ENCODE measurements at places on chromosomes 7 and 10. TPM values are rescaled to one million over a fixed set of nuclear protein-coding genes. Genes with fewer than 3 reads are reported as not detected.

Gene SPDYE2B
- total RNA-seq = not detected

Gene DDX50
- 35.1 TPM for total RNA-seq

Gene SPDYE5
- total RNA-seq = not detected

Gene VOPP1
- 46.5 TPM for total RNA-seq

Gene C7orf33
- total RNA-seq = not detected

Gene FRMD4A
- 9.9 TPM for total RNA-seq

Gene PRKAR2B
- 23.1 TPM for total RNA-seq

Gene PMPCB
- 146 TPM for total RNA-seq

Gene SFTPA2
- not detected for total RNA-seq

Gene LMOD2
- total RNA-seq = not detected

Gene ZNF853
- total RNA-seq = 0.35 TPM

Gene PHKG1
- 1.9 TPM for total RNA-seq

DNA sequence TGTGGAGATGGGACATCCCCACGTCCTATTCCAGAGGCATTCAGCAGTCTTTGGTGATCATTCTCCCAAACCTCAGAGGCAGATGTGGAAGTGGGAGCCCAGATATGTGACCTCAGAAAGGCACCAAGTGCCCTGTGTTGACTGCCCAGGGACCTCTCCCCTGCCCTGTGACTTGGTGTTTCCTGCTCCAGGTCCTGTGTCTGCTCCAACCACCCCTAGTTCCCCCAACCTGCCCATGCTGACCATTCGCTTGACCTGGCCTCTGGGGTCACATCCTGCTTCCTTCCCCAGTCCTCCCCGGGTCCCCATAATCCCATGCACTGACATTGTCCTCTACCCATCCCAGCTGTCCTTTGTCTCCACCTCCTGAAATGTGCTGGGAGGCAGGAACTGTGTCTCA, 7.6 kb downstream of the CYP26A1 start:
- no peak for DNase-seq

DNA sequence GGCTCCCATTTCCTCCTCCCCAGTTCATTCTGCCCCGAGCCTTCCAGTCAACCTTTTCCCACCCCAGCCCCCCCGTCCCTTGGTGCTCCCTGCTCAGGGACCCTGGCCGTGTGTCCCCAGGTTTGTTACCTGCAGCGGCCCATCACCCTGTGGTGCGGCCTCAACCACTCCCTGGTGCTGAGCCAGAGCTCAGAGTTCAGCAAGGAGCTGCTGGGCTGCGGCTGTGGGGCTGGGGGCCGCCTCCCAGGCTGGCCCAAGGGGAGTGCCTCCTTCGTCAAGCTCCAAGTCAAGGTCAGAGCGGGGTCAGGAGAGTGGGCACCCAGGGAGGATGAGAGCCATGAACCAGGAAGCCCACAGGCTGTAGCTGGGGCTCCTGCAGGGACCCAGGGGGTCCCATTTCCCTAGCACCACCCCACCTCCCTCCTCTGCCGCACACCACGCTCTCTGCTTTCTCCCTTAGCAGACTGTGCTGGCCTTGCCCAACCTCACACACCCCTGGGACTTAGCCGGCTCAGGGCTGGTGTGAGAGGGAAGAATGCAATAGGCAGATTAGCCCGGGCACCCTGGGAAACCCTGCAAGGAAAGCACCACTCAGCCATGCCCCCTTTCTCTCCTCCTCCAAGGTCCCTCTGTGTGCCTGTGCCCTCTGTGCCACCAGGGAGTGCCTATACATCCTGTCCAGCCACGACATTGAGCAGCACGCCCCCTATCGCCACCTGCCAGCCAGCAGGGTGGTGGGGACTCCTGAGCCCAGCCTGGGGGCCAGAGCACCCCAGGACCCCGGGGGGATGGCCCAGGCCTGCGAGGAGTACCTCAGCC, 2.0 kb upstream of the PCOLCE start:
- DNase-seq = peak; percentile 37

DNA sequence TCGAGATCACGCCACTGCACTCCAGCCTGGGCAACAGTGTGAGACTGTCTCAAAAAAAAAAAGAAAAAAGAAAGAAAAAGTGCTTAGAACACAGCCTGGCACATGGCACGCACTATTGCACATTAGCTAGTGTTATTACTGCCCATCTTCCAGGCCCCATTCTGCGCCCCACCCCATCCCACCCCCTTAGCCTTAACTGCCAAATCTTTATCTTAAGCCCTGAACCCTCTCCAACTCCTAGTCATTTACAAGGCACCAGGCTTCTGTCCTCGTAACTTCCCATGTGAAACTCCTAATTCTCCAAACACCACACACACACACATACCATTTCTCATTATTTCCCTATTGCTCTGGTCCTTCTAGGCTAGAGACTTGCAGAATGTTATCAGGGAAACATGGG, 4.8 kb downstream of the FRAT2 start:
- DNase-seq = no peak

- DNase-seq = no peak
Measured at GRCh38 chr10:132376394-132376851, 20.6 kb upstream of the PWWP2B start.

GRCh38 chr10:27889518-27889917, 109.4 kb downstream of the ODAD2 start:
- no peak for DNase-seq

GRCh38 chr7:4098169-4098568, 583.9 kb upstream of the FOXK1 start:
- no peak for DNase-seq

- DNase-seq = peak; percentile 10
Measured at GRCh38 chr7:97381815-97382554, 264.5 kb downstream of the SDHAF3 start.

- DNase-seq = no peak
Measured at GRCh38 chr10:22319980-22320558, 830 bp upstream of the BMI1 start.

GRCh38 chr7:157587805-157588560, 251.2 kb downstream of the DNAJB6 start:
- DNase-seq = no peak

GRCh38 chr10:48684792-48685623, at the start of gene WDFY4:
Gene WDFY4 (plus strand): TSS chr10:48684873. CDS start chr10:48709733, 24,860 bp downstream.
- DNase-seq = no peak

- no peak for DNase-seq
Measured at GRCh38 chr10:131889755-131890154, 11.1 kb upstream of the PPP2R2D start.

DNA sequence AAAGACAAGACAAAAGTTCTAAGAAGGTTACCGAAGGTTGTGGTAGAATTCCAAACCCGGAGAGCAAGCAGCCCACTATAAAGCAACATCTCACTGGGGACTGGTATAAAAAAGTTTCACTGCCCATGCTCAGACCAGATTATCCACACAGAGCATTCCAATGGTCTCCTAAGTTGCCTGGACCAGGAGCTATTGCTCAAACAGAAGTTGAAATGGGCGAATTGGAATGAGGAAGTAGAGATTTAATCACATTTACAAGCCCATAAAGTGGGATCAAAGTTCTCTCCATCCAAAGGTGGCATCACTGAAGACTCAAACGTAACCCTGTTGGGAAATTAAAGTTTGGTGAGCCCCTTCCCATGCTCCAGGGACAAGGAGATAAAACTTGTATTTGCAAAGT, 19.8 kb downstream of the OR2F1 start:
- DNase-seq = no peak

DNA sequence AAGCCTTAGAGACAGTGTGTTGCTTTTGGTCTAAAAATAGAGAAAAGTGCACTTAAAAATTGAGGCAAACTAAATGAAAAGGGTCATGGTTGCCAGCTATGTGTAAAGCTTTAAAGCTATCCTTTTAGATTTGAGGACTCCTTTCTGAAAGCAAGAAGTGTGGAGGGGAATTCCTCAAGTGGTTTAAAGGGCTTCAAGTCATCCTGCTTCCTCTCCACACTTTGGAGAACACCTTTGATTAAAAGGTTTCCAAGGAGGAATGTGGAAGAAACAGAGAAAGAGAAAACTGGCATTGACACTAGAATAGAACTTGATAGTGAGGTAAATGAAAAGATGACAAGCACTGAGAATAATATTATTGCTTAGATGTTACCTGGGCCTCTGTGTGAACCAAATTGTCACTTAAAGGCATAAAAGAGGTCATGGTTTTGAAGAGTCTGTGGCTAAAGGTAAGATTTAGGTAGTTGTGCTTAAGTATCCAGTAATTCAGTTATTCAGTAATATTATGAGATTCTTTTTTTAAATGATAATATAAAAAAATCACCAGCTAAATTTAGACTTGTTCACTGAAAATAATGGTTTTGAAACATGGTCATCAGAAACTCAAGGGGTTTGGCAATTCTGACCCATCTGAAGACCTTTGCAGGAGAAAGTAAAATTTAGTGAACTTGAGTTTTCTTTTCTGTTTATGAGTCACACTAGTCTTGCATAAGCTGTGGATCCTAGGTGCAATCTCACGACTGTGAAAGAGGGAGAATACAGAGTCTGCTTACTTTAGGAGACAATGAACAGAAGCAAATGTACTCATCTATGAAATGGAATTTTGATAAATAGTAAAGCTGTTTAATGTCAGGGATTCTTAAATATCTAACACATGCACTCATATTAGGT, 466.0 kb downstream of the KIF20B start:
- DNase-seq = no peak

- no peak for DNase-seq
Measured at GRCh38 chr7:123190109-123190831, 9.5 kb downstream of the SLC13A1 start.

DNA sequence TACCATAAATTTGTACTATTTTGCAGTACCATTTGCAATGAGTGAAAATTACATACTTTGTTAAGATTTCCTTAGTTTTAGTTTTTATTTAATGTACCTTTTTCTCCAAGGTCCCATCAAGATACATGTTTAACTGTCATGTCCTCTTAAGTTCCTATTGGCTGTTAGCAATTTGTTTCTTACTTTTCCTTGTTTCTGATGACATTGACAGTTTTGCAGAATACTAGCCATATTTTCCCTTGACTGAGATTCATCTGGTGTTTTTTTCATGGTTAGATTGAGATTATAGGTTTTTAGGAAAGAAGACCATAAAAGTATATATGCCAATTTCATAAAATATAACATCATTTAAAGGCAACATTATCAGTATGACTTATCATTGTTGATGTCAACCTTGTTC, 376.8 kb upstream of the STEAP1 start:
- DNase-seq = no peak

DNA sequence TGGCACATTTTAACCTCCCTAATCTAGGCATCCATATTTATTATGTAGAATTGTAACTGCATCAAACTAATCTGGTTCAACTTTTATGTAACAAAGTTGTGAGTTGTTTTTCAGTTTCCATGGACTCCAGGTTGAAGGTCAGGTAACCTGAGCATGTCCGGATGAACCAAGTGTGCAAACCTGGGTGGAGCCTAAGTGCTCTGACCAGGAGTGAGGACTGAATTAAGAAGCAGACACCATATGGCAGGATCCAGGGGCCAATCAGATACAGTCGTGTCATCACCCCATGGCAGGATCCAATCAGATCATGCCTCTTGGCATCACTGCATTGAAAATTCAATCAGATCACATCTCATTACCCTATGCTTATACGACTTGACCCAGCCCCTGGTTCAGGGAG, 41.2 kb upstream of the PHYHIPL start:
- DNase-seq = no peak

DNA sequence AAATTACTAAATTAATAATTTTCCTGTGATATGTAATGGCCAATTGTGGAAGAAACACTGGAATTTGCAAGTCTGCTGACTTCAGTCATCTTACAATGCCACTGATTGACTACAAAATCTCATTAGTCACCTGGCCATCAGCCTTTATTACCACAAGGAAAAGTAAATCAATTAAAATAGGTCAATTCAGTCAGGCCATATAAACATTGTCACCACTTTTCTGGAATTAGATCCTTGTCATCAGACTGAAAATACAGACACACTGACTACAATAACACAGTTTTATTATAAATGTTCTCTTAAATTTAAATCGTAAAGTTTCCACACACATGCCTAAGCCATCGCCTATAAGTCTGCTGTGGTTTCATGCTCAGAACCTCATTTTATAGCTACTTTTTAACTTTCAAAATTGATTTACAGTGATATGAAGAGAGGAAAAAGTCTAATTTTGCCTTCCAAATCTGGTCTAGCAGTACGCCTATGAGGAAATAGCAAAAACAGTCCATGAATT, 54.2 kb downstream of the RTKN2 start:
- no peak for DNase-seq

DNA sequence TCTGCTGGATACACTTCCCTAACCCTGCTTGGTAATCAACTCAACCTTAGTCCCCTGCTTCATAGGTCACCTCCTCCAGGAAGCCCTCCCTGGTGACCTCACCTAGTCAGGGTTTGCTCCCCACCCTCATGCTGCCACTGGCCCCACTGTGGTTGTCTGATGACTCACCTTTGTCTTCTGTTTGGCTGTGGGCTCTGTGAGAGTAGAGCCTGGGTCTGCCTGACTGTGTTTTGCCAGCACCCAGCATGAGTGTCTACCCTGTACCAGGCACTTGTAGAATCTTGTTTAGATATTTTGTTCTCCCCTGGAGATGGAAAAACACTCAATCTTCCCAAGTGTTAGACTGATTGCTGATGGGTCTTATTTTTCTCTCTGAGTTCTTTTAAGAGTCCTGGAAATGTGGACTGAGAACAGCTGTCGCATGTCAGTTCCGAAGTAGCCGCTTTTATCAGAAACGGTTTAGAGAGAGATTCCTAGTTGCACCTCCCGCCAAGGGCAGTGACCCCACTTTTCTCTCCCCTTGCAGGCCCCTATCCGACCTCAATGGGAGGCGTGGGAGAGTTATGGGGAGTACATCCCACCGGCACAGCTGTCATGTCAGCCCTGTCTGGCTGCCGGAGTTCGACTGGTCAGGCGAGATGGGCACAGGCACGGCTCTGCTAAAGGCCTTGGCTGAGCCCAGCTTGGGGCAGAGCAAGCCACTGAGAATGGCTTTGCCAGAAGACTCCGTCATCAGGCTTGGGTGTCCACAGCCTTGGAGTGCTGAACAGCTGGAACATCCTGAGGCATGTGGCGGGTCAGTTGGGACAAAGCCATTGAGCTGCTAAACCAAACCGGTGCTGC, 134.3 kb downstream of the GRK5 start:
- DNase-seq = no peak

GRCh38 chr7:151181011-151181431, 6.0 kb downstream of the ASB10 start:
- no peak for DNase-seq

GRCh38 chr10:30804478-30805055, 175.0 kb upstream of the LYZL2 start:
- peak; percentile 11 for DNase-seq

- DNase-seq = no peak
Measured at GRCh38 chr7:9575716-9576115, 1142.3 kb downstream of the NXPH1 start.

DNA sequence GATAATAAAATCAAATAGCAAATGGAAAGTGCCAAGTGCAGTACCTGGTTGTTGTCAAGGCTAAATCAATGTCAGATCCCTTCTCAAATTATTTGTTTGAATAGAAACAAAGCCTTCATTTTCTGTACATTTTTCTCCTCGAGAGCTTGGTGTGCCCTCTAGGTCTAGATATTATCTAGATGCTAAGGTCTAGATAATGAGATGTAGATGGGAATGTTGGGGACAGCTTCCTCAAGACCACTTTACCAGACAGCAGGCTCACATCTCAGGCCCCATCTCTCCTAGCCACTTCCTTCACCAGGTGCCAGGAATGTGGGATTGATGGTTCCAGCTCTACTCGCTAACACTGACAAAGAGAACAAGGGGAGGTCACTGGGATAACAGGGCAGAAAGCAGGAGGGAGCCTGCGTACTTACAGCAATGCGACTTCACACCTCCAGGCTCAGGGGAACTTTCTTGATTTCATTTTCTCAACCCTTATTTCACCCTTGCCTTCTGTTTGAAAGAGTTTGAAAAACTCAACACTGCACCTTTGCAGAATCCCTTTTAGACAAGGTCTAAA, 451.4 kb upstream of the VSTM2A start:
- no peak for DNase-seq

Measured in SK-MEL-5 (cell line).